Muscle of arm (tissue), 14 donors: ENCODE measurements at places on chromosomes 2 and 18.

- DNase-seq = no peak
Observed at GRCh38 chr2:15812187-15812780, 128.1 kb upstream of the MYCN start.

DNA sequence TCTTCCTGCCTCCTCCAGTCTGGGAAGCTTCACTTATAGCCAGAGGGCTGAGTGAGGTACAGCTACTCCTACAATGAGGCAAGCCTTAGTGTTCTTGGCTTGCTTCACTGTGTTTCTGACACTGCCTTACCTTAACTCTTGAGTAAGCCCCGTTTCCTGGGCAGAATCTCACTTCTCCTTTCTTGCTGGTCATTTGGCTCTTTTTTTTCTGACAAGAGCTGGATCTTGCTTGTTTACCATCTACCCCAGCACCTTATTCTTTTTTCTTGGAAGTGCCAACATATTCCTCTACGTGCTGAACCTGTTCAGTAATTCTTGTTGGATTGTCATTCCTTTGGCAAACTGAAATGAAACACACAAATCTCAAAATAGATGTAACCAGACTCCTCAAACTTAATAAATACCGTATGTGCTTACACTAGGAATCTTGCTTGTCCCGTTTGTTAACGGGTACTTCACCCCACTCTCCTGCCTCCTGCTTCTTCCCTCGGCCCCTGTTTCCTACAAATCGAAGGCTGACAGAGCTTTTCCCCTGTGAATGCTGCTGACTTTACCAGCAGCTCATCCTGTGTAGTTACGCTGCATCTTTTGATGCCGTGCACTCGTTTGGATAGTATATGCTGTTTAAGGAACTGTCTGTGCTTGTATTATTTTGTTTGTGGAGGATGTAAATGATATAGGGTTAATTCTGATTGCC, 132.2 kb downstream of the FMNL2 start:
- no peak for DNase-seq

GRCh38 chr2:238881353-238882081, 33.6 kb downstream of the TWIST2 start:
- DNase-seq = no peak

DNA sequence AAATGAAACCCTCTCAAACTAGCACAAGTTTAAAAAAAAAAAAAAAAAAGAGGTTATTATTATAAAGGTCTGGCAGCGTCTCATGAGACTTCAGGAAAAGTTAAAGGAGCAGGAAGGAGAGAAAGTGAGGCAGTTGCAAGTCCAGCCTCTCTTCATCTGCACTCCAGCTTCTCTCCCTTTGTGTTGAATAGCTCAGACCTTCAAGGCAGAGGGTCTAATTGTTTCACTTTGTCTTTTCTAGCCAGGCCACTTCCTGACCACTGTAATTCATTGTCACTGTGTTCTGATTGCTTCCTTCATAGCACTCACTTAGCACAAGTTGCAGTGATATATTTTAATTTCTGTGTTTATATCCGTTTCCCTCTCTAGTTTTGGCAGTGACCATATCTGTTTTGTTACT, 99.9 kb downstream of the SPATS2L start:
- DNase-seq = no peak

DNA sequence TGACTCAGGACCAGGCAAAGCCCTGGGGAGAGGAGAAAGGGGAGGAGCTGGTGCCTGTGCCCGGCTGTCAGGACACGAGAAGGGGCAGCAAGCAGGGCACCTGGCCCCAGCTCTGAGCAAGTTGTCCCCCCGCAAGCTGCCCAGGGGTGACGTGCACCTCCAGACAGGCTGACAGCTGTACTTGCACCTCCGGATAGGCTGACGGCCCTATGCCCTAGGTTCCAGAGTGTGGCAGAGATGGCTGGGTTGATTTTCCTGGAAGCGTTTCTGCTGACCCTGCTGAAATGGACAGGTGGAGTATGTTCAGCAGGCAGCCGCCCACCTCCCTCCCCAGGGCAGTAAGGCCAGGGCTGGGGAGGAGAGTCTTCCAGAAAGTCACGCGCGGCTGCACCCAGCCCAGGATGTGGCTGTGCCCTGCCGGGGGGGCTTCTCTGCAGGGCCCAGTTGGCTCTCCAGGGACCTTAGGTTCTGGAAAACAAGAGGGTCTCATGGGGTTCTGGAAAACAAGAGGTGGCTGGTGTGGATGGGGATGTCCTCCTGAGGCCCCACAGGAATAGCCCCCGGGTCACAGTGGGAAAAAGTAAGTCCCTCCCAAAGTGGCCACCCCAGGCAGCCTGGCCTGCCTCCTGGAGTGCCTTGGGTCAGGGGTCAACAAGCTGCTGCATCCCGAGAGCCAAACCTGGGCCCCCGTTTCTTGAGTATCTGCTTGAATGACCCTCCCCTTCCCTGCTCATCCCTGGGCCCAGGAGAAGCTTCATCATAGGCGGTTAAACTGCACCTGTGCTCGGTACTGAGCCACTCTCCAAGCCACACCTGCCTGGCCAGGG, 71.4 kb upstream of the OTOS start:
- DNase-seq = no peak

- DNase-seq = no peak
Observed at GRCh38 chr2:168490946-168491605, 35.0 kb downstream of the CERS6 start.

- peak; percentile 78 for DNase-seq
Observed at GRCh38 chr2:189347540-189347939, 93.7 kb upstream of the WDR75 start.

- DNase-seq = no peak
Observed at GRCh38 chr2:124480958-124481357, 455.9 kb downstream of the CNTNAP5 start.

DNA sequence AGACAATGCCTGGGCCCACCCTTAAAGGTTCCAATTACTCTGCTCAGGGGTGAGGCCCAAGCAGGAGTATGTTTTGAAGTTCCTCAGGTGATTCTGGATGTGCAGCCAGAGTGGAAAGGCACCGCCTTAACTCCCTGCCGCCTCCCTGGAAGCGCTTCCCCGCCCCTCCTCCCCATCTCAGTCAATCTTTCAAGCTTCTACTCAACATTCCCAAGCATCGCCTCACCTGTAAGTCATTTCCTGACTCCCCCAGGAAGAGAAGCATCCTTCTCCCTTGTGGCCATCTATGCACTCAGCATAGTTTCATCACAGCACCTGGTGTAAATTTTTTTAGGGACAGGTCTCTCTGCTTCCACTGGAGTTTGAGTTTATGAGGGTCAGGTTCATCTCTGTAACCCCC, 67.5 kb downstream of the MYL12B start:
- DNase-seq = no peak

DNA sequence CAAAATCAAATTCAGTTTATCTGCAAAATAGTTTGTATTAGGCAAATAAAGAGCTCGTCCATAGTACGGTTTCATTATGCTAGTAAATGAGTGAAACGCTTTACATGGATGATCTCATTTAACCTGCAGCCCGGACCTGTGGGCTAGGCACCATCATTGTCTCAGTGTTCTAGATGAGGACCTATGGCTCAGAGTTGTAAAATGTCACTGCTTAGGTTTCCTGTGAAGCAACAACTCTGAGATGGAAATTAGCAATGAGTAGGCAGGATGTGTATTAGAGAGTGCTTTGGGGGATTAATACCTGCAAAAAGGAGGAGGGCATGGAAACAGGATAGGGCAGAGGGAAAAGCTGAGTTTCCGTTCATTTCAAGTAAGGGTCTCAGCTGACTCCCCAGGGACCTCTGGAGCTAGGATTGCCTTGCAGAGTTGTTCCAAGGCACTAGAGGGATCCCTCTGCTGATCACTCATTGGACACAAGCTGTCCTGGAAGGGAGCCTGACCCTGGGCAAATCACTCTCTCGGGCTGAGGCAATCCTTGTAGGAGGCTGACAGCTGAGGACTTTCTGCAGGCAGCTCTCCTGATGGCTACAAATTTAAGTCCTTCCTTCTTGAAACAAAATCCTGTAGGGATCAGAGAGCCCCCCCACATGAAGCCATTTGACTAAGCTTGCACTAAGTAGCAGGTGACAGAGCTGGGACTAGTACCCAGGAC, 58.8 kb upstream of the SIX2 start:
- peak; percentile 4 for DNase-seq

- DNase-seq = no peak
Observed at GRCh38 chr18:79682894-79683625, 3.5 kb downstream of the CTDP1 start.

- DNase-seq = no peak
Observed at GRCh38 chr2:228269351-228269750, 87.9 kb upstream of the SPHKAP start.

DNA sequence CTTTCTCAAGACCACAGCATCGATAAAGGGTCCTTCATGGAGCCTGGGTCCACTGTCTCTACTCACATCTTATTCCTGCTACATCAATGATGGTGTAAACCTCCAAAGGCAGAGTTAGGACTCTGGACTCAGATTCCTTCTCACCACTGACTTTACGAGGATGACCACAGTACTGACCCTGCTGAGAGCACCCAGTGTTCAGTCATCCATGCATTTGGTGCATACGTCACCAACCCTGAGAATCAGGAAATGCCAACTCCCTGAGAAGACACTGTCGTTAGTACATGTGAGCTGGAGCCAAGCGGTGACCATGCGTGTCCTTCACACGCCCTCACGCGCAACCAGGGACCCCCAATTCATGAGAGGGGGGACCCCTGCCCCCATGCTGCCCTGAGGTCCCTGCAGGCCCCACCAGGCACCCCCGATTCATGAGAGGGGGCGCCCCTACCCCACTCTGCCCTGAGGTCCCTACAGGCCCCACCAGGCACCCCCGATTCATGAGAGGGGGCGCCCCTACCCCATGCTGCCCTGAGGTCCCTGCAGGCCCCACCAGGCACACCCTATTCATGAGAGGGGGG, 178.4 kb upstream of the TPO start:
- no peak for DNase-seq

DNA sequence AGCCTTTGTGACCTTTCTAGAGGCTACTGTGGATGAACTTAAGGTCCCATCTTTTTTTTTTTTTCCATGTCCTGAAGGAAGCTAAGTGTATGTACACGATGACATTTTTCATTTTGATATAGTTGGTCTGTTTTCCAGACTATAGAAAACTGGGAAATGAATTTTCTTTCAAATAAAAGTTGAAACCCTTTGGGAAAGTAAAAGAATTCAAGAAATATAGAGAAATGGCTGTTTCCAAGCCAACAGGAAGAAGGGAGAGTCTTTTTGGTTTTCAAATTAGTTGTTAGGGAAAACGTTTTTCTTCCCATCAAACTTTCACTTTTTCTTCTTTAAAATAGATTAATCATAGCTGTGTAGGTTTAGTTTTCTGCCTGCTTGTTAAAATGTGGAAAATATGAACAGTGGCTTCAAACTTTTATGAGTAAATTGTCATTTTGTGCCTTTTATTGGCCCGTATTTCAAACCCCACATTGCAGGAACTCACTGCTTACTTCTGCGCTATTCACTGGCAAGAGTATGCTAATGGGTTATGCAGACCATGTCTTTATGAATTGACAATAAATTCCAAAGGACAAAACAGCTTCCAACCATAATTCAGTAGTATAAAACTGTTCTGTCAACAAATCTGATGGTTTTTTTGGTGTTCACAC, 27.7 kb upstream of the LYPD1 start:
- DNase-seq = peak; percentile 66

GRCh38 chr18:22020127-22020866, 149.1 kb upstream of the GATA6 start:
- no peak for DNase-seq

GRCh38 chr18:48367557-48367956, 41.6 kb downstream of the ZBTB7C start:
- no peak for DNase-seq

GRCh38 chr2:43737097-43737854, 36.6 kb upstream of the DYNC2LI1 start:
- DNase-seq = no peak

DNA sequence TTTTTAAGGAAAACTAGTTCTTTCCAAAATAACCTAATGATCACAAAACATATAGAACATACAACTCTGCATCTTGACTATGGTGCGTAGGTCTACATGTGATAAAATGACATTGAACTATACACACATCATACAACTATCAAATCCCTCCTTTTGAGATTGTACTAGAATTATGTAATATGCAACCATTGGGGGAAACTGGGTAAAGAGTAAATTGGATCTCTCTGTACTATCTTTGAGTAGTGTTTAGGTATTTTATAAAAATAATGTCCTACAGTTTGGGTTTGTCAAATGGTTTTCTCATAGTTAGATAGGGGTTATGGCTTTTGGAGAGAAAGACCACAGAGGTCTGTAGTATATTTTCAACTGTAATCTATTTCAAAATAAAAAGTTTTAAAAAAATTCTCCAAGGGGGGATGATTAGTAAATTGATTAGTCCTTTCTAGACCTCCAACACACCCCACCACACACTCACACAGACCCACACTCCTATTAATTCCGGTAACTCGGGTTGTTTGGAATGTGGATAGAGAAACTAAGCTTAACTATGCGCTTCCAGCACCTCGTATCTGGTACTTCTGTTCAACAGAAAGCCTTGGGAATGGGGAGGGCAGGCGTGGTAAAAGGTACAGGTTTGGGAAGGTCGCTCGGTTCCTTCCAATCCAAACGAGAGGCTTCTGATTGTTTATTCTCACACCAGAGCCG, 695 bp upstream of the BIRC6 start:
- DNase-seq = no peak

- DNase-seq = no peak
Observed at GRCh38 chr18:78080081-78080480, 830.4 kb downstream of the GALR1 start.

DNA sequence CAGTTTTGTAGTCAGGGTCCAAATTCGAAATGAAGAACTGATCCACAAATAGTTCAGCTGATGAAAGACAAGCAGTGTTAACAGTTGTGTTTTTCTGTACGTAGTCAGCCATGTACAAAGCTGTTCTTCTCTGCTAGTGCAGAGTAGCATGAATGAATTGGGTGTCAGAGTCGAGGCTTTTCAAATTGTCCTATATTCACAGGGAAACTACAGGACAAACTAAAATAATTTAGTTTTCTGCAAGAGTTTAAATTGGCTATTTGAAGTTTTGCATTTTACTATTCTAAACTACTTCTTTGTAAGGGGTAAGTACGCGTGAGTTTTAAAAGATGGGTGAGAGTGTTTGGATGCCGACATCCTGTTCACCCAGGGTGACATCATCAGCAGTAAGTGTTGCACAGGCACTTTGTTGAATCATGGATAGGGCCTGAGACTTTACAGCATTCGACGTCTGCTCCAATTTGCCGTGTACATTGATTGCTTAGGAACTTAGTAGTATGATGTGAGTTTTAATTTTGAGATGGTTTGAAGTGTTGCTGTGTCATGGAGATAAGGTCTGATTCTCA, 147.2 kb upstream of the NFATC1 start:
- no peak for DNase-seq

GRCh38 chr2:38835990-38836389, 39.7 kb downstream of the DHX57 start:
- DNase-seq = no peak
